ENCODE measurements at places on chromosomes 16 and 17.

DNA sequence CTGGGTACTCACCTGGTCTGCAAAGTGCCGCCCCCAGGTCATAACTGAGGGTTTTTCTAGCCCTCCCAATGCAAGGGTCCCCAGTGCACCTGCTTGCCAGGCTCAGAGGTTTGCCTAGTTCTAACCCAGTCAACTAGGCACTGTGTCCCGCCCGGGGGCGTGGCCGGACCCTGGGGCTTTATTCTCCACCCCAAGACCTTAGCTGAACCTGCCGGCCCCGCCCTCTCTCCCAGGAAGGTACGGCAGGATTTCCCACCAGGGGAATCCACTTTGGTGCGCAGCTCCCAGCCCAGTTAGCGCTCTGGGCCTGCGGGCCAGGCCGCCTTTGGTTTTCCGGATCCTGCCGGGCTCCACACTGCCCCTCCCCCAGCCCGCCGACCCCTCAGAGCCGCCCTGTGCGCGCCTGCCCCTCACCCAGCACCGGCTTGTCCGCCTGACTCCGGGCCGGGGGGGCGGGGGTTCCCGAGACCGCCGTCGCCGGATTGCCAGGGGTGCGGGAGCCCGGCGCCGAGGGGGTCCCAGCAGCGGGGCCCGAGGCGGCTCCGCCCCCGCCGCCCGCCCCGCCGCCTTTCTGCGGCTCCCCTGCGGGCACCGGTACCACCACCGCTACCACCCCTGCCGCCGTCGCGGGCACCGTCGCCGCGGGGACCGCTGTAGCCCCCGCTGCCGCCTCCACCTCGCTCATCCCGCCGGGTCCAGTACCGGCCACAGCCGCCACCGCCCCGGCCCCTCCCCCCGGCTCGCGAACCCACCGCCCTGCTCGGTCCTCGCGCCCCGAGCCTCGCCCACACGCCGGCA lies 424 bp downstream of the YBX2 start:
- no peak for DNase-seq
- H3K4me1 ChIP-seq = peaks cover 35% of the 10 kb centered on the region
- H3K4me3 ChIP-seq = peak overlapping the region; percentile 16
- H3K36me3 ChIP-seq = no peaks in the 10 kb centered on the region
- H3K27ac ChIP-seq = no peak overlapping the region
- H3K27me3 ChIP-seq = peaks cover 59% of the 10 kb centered on the region

- H3K27ac ChIP-seq = no peak overlapping the region
- no peaks in the 10 kb centered on the region for H3K36me3 ChIP-seq
- DNase-seq = no peak
- peaks cover 25% of the 10 kb centered on the region for H3K27me3 ChIP-seq
- no peak overlapping the region for H3K4me3 ChIP-seq
- peaks cover 10% of the 10 kb centered on the region for H3K4me1 ChIP-seq
Observed at GRCh38 chr17:49690256-49690655, 12.4 kb upstream of the SPOP start.

DNA sequence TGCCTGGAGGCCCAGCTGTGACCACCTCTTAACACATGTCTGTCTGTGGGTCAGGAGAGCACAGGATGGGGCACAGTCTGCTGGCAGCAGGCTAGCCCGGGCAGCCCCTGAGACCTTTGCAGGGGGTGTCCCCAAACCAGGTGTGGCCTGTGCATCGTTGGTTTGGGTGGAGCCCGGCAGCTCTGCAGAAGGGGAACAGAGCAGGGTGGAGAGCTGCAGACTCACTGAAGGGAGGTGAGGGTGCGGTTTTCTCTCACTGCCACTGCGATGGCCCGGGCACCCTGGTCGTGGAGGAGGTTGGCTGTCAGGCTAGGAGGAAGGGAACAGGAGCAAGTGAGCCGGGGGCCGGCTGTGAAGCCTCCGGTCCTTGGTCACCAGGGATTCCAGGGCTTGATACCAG lies 28.8 kb downstream of the NLRC3 start:
- H3K27ac ChIP-seq = no peak overlapping the region
- DNase-seq = no peak
- no peaks in the 10 kb centered on the region for H3K27me3 ChIP-seq

DNA sequence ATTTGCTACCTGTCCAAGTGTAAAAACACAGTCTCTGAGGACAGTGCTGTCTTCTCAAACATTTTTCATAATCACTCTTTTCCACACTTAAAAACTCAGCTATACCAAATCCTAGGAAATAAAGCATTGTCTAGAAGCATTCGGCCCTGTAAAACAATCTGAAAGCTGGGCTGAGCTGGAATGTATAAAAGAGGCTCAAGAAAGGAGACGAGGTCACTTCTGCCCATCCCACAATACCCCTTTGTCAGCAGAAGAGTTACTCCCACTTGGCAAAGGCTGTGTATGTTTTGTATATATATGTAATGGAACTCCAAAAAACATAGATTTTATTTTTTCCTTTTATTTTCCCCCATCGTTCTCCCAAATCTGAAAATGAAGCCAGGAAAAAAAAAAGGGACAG lies 43.9 kb downstream of the STH start:
- no peak for DNase-seq
- H3K36me3 ChIP-seq = peaks cover 28% of the 10 kb centered on the region
- H3K4me3 ChIP-seq = no peak overlapping the region
- H3K27ac ChIP-seq = no peak overlapping the region

- H3K36me3 ChIP-seq = no peaks in the 10 kb centered on the region
- peaks cover 18% of the 10 kb centered on the region for H3K4me1 ChIP-seq
- H3K4me3 ChIP-seq = peak overlapping the region; percentile 98
- DNase-seq = peak; percentile 76
Observed at GRCh38 chr17:68511671-68512246, 471 bp upstream of the PRKAR1A start.

DNA sequence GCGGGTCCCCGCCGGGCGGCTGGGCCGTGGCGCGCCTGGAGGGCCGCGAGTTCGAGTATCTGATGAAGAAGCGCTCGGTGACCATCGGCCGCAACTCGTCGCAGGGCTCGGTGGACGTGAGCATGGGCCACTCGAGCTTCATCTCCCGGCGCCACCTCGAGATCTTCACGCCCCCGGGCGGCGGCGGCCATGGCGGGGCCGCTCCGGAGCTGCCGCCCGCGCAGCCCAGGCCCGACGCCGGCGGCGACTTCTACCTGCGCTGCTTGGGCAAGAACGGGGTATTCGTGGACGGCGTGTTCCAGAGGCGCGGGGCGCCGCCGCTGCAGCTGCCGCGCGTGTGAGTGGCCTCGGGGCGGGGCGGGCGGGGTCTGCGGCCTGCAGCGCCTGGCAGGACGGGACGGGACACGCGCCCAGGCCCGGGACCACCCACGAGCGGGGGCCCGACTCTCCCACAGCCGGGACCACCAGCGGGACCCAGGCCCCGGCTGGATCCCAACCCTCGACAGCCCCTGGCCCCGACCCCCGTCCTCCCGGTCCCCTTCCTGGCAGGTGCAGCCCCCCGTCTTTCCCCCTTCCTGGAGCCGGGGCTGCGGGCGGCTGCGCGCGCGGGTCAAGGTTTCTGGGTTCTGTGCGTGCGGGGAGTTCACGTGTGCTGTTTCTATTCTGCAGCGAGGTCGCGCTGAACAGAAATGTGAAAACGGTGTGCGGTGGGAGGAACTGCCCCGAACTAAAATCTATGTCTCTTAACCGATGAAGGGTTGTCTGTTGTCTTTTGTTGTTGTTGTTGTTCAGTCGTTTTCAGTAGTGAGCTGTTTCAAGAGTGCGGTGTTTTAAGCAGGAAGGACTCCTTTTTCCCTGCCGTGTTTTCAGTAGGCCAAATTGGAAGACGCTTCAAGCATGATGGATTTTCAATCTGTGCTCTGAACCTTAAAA lies 705 bp downstream of the FOXK2 start:
- peak overlapping the region; percentile 76 for H3K27ac ChIP-seq
- no peaks in the 10 kb centered on the region for H3K27me3 ChIP-seq
- H3K36me3 ChIP-seq = no peaks in the 10 kb centered on the region
- peaks cover 46% of the 10 kb centered on the region for H3K4me1 ChIP-seq

GRCh38 chr17:2042390-2042847 lies 597 bp downstream of the OVCA2 start:
- peaks cover 63% of the 10 kb centered on the region for H3K36me3 ChIP-seq
- peak overlapping the region; percentile 73 for H3K4me3 ChIP-seq
- peaks cover 27% of the 10 kb centered on the region for H3K4me1 ChIP-seq
- DNase-seq = no peak
- H3K27ac ChIP-seq = peak overlapping the region; percentile 89

DNA sequence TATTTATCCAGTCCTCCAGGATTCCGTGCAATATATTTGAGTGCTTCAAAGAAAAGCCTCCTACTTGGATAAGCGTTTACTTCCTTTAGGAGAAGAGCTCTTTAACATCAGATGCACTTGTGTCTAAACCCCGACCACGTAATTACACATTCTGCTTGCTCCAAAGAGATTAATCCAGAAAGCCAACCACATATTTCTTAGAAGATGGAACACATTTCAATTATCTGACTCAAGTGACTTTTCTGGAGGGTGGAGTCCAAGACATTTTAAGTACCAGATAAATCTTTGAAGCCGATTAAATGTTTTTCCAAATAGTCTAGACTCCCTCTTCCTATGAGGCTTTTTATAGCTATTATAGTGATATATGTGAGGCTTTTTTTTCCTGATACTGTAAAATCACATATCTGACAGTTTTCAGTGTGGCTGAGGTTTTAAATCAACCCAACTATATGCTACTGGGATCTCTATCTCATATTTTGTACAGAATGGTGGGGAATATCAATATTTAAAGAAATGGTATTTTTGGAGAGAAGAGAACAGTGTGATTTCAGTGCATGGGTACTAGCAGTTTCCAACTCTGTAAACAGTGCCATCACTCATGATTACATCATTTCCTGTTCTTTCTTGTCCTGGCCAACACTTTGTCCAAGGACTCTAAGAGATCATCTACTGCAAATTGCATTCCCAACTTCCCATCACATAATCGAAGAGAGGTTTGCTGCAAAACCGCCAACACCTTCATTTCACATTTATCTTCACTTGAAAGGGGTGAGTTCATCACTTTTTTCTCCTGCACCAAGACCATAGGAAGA lies 192.4 kb upstream of the HSBP1 start:
- DNase-seq = no peak
- no peak overlapping the region for H3K27ac ChIP-seq
- no peaks in the 10 kb centered on the region for H3K4me1 ChIP-seq
- no peak overlapping the region for H3K4me3 ChIP-seq
- H3K27me3 ChIP-seq = no peaks in the 10 kb centered on the region

DNA sequence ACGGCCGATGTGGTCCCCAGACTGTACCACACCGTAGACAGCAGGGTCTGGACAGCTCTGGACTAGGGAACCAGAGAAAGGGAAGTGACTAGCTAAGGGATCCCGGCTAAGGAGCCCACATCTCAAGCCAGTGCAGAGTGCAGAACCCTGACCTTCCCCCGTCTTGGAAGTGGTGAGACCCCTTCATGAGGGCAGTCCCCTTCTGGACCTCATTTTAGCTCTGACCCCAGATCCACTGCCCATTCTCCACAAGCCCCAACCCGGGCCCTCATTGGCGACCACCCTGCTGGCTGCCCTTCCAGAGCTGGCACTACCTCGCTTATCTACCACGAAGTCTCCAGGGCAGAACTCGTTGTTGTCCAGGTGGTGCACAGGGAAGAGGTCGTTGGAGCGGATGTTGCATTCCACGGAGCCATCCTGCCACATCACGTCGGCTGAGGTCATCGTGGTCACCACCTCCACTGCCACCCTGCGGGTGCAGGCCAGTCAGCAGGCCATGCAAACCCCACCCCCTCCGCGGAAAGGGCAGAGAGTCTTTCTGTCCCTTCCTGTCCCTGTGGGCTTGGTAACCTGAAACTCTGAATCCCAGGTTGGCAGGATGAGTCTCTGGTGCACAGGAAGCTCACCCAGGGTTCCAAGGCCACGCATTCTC lies 14.2 kb downstream of the SPHK1 start:
- DNase-seq = no peak
- H3K27ac ChIP-seq = no peak overlapping the region
- no peaks in the 10 kb centered on the region for H3K27me3 ChIP-seq
- peaks cover 5% of the 10 kb centered on the region for H3K4me1 ChIP-seq
- H3K36me3 ChIP-seq = peaks cover 95% of the 10 kb centered on the region

Measured in spinal cord (tissue), 10 donors.